ENCODE measurements at places on chromosomes 5 and 9. TPM values are rescaled to one million over a fixed set of nuclear protein-coding genes. Genes with fewer than 3 reads are reported as not detected.
A peak's percentile ranks its signal among the peaks of the same experiment; 100 is the strongest.

Gene FCHSD1
- 19.3 TPM for total RNA-seq

Gene PKD2L2
- total RNA-seq: not detected

Gene IFNB1
- not detected for total RNA-seq

Gene CARD9
- total RNA-seq: 1.3 TPM

Gene TAF11L10
- total RNA-seq: not detected

Gene MORN5
- total RNA-seq: not detected

Gene PGM5
- total RNA-seq: 0.11 TPM

Gene KCNV2
- 1.8 TPM for total RNA-seq

Gene MAT2B
- 72.5 TPM for total RNA-seq

Gene RACK1
- total RNA-seq: 7,026 TPM

Gene RARS1
- 61.8 TPM for total RNA-seq

Gene SOHLH1
- not detected for total RNA-seq

Gene BHMT2
- total RNA-seq: not detected

DNA sequence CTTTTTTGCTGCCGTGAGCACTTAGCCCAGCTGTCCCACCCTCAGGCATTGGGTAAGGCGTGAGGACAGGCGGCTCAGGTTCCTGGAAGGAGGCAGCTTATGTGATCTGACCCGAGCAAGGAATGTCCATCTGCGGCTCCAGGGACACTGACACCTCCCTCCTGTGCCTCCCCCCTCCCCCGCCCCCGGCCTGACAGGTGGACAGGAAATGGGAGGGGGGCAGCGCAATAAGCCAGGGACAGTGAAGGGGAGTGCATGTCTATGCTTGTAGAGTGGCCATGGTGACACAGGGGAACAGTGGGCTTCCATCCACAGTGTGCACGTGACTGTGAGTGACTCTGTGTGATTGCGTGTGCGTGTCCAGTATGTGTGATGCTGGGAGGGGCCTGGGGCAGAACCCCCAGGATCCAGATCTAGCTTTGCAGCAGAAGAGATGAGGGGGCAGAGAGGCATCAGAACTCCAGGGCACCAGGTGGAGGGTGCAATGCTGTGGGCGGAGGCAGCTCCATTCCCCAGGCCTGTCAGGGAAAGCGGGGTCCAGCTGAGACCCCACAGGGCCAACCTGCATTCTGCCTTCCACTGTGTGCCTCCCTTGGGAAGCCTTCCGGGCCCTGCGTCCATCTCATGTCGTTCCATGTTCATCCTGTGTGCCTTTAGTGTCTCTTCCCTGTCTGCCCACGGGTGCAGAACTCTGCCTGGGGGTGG, 30.5 kb downstream of the CNTFR start:
- no peaks in the 10 kb centered on the region for H3K27me3 ChIP-seq
- no peaks in the 10 kb centered on the region for H3K36me3 ChIP-seq
- H3K27ac ChIP-seq: no peak overlapping the region
- DNase-seq: no peak

GRCh38 chr9:136235709-136236455, 9.7 kb downstream of the QSOX2 start:
- DNase-seq: no peak
- peaks cover 12% of the 10 kb centered on the region for H3K36me3 ChIP-seq
- no peak overlapping the region for H3K27ac ChIP-seq
- H3K4me1 ChIP-seq: peaks cover 38% of the 10 kb centered on the region
- H3K4me3 ChIP-seq: no peak overlapping the region

DNA sequence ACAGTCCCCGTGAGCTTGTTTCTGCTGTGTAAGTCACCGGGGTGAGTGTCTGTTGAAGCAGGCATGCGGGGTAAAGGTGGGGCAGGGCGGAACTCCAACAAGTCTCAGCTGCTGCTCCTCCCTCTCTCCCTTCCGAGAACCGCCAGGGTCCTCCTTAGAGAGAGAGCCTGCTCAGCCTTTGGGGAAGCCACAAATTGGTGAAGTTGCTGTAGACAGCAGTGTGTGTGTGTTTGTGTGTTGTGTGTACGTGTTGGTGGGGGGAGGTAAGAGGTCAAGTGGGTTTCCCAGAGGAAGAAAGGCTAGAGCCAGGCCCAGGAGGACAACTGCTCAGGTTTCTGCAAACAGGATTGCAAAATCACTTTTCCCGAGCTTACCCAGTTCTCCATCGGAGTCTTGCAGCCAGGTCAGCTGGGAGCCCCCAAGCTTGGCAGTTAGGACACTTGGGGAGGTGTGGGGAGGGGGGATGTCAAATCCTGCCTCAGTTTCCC, 38.9 kb upstream of the DAB2IP start:
- no peaks in the 10 kb centered on the region for H3K4me1 ChIP-seq
- H3K27ac ChIP-seq: no peak overlapping the region
- no peaks in the 10 kb centered on the region for H3K36me3 ChIP-seq
- no peak for DNase-seq

DNA sequence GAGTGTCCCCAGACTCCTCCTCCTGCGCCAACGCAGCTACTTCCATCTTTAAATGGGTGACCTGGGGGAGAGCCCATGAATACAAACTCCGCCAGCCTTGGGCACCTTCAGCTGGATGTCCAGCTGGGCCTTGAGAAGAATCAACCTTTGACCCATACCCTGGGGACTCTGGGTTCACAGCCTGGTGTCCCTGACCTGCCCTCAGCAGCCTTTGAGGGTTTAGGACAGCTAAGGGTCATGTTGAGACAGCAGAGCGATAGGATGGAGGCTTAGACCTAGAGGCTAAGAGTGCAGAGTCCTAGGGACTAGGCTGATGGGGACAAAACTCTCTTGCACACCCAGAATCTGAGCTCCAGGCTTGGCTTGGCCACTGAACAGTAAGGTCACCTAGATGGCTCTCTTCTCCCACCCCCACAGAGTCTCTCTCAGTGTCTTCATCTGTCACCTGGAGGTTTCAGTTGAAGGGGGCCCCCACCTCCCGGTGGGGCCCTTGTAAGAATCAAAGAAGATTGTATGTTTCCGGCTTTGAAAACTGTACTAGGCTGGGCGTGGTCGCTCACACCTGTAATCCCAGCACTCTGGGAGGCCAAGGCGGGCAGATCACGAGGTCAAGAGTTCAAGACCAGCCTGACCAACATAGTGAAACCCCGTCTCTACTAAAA, 6.7 kb upstream of the AQP3 start:
- H3K4me1 ChIP-seq: no peaks in the 10 kb centered on the region
- H3K27ac ChIP-seq: no peak overlapping the region
- DNase-seq: no peak
- H3K27me3 ChIP-seq: no peaks in the 10 kb centered on the region
- H3K36me3 ChIP-seq: no peaks in the 10 kb centered on the region

GRCh38 chr9:138076650-138077009, 199.0 kb downstream of the CACNA1B start:
- no peaks in the 10 kb centered on the region for H3K27me3 ChIP-seq
- no peak for DNase-seq
- H3K36me3 ChIP-seq: no peaks in the 10 kb centered on the region
- H3K4me1 ChIP-seq: no peaks in the 10 kb centered on the region
- H3K27ac ChIP-seq: no peak overlapping the region
- no peak overlapping the region for H3K4me3 ChIP-seq

GRCh38 chr5:141839015-141839513, 39.1 kb downstream of the PCDH1 start:
- no peaks in the 10 kb centered on the region for H3K36me3 ChIP-seq
- peak overlapping the region; percentile 56 for H3K4me3 ChIP-seq
- no peaks in the 10 kb centered on the region for H3K27me3 ChIP-seq
- H3K27ac ChIP-seq: no peak overlapping the region
- DNase-seq: peak; percentile 49

GRCh38 chr5:167948251-167948650, 343.2 kb upstream of the WWC1 start:
- H3K36me3 ChIP-seq: no peaks in the 10 kb centered on the region
- no peaks in the 10 kb centered on the region for H3K4me1 ChIP-seq
- no peaks in the 10 kb centered on the region for H3K27me3 ChIP-seq
- no peak overlapping the region for H3K4me3 ChIP-seq
- H3K27ac ChIP-seq: no peak overlapping the region

GRCh38 chr5:68347536-68347935, 132.0 kb downstream of the PIK3R1 start:
- no peaks in the 10 kb centered on the region for H3K36me3 ChIP-seq
- DNase-seq: peak; percentile 44
- no peak overlapping the region for H3K27ac ChIP-seq
- H3K4me1 ChIP-seq: no peaks in the 10 kb centered on the region
- H3K27me3 ChIP-seq: no peaks in the 10 kb centered on the region

GRCh38 chr5:135593141-135593540, 14.3 kb upstream of the CXCL14 start:
- no peaks in the 10 kb centered on the region for H3K4me1 ChIP-seq
- no peak overlapping the region for H3K27ac ChIP-seq
- H3K36me3 ChIP-seq: no peaks in the 10 kb centered on the region

- DNase-seq: no peak
- H3K27ac ChIP-seq: no peak overlapping the region
- H3K4me1 ChIP-seq: no peaks in the 10 kb centered on the region
- no peaks in the 10 kb centered on the region for H3K27me3 ChIP-seq
- H3K36me3 ChIP-seq: no peaks in the 10 kb centered on the region
- no peak overlapping the region for H3K4me3 ChIP-seq
Observed at GRCh38 chr5:54738973-54739367, 221.4 kb downstream of the SNX18 start.

DNA sequence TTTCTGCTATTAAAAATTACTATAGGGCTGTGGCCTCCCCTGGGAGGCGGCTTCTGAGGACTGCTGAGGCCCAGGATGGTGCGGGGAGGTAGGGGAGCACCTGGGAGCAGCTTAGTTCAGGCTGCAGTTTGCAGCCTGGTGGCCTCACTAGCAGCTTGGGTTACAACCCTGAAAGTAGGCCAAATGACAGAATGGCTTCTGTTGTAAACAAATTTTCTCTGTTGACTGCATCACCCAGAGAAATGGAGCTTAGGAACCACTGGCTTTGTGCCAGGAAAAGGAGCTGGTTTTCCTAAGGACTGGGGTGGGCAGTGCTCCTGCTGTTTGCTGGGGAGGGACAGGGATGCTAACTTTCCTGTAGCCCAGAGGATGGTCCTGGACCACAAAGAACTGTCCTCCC, 130.3 kb downstream of the ENTREP1 start:
- no peaks in the 10 kb centered on the region for H3K36me3 ChIP-seq
- no peak overlapping the region for H3K27ac ChIP-seq
- H3K27me3 ChIP-seq: no peaks in the 10 kb centered on the region
- H3K4me1 ChIP-seq: no peaks in the 10 kb centered on the region
- no peak for DNase-seq

GRCh38 chr5:173969167-173970049, 19.6 kb upstream of the C5orf47 start:
- no peaks in the 10 kb centered on the region for H3K27me3 ChIP-seq
- H3K27ac ChIP-seq: no peak overlapping the region
- no peaks in the 10 kb centered on the region for H3K4me1 ChIP-seq
- no peak overlapping the region for H3K4me3 ChIP-seq
- DNase-seq: no peak

DNA sequence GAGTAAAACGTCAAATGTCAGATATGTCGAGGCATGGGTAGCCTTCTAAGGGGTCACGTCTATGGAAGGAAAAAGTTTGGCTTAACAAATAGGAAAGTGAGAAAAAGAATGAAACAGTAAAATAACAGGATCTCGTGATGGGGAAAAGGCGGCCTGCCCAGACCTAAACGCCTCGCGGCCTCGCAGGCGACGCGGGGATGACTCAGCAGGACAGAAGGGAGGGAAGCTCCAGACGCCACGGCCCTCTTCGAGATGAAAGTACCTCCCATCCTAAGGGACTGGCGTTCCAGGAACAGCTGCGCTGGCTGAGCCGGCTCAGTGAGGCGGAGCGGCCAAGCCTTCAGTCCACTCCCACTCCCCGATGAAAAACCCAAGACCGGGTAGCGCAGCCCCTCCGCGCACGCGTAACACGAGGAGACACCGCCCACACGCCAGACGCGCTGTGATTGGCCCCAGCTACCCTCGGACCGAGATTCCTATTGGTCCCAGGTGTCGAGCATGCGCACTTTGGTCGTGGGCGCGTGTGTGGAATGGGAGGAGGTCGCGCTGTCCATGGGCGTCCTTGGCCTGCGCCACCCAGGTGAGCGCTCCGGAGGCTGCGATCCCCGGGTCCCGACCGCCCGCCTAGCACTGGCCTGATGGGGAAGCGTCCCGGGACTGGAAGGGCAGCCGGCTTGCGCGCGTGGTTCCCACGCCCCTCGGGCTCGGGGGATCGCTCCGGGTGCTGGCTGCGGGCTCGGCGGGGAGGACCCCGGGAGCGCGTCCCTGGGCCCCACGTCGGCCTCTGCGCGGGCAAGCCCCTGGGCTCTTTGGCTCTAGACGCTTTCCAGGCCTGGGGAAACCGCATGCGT, 588.5 kb downstream of the MTRR start:
- no peaks in the 10 kb centered on the region for H3K27me3 ChIP-seq
- H3K36me3 ChIP-seq: no peaks in the 10 kb centered on the region
- no peak overlapping the region for H3K4me3 ChIP-seq
- DNase-seq: no peak
- no peak overlapping the region for H3K27ac ChIP-seq

GRCh38 chr9:89935801-89936200, 331.0 kb downstream of the GADD45G start:
- DNase-seq: no peak
- H3K27ac ChIP-seq: no peak overlapping the region
- no peaks in the 10 kb centered on the region for H3K4me1 ChIP-seq
- H3K4me3 ChIP-seq: no peak overlapping the region
- no peaks in the 10 kb centered on the region for H3K27me3 ChIP-seq

DNA sequence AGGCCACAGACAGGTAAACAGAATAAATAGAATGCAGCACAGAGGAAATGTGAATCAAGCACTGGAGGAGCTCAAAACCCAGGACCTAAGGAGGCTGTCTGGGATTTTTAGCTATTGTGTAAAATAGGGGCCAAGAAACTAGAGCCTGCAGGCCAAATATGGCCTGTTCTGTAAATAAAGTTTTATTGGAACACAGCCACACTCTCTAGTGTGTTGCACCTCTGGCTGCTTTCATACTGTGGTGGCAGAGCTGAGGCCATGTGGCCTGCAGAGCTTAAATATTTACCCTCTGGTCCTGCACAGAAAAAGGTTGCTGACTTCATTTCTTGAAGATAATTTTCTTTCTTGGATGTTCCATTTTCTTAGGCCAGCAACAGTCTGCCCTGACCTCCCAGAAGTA, 136.4 kb downstream of the WDR41 start:
- H3K27ac ChIP-seq: no peak overlapping the region
- DNase-seq: no peak
- no peaks in the 10 kb centered on the region for H3K27me3 ChIP-seq
- H3K4me1 ChIP-seq: no peaks in the 10 kb centered on the region
- H3K4me3 ChIP-seq: no peak overlapping the region

DNA sequence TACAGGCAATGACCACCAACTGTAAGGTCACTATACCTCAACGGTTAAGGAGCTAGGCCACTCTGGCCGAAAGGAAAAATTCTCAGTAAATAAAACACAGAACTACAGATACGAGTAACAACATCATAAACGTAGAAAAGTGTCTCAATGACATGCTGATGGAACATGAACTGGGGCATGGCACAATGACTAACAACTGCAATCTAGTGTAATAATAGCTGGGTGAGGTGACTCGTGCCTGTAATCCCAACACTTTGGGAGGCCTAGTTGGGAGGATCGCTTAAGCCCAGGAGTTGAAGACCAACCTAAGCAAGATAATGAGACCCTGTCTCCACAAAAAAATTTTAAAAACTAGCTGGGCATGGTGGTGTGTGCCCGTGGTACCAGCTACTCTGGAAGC, 9.8 kb upstream of the RAPGEF6 start:
- peaks cover 47% of the 10 kb centered on the region for H3K4me1 ChIP-seq
- no peaks in the 10 kb centered on the region for H3K27me3 ChIP-seq
- H3K27ac ChIP-seq: no peak overlapping the region

- peak within 1 kb of the TSS; percentile 42 for H3K27ac ChIP-seq
- peaks cover 15% of the 10 kb centered on the region for H3K36me3 ChIP-seq
- peak; percentile 95 for DNase-seq
- H3K4me3 ChIP-seq: peak within 1 kb of the TSS; percentile 93
- H3K4me1 ChIP-seq: peaks cover 12% of the 10 kb centered on the region
Observed at GRCh38 chr9:131502781-131503625, at the start of gene POMT1. Gene POMT1 (plus strand): TSS chr9:131502918. CDS start chr9:131504219, 1,301 bp downstream.

Data from Karpas-422 (cell line).